ENCODE measurements at places on chromosomes 6 and 20.

DNA sequence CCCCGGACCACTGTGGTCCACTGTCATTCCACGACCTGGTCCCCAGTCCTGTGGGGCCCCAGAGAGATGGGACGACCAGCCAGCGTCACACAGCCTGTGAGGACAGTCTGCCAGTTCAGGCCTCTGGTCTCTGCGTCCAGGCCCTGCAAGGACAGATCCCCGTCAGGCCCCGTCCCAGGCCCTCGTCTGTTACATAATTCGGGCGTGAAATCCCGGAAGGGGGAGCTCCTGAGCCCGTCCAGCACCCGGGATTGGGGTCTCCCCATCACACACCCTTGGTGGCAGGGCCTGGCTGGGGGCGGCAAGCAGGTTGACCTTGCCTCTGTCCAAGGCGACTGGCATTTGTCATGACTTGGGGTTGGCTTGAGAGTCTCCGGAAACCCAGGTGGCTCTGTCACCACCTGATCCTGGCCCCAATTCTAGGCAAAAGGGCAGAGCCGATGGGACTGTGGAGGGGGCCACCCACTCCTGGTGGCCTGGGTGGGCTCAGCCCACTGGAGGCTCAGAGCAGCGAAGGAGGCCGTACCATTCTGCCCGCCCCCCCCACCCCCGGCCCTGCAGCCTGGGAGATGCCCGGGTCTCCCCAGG, 73.8 kb upstream of the GATA5 start:
- no peak for DNase-seq
- no peak overlapping the region for H3K4me3 ChIP-seq
- peaks cover 12% of the 10 kb centered on the region for H3K27me3 ChIP-seq
- H3K27ac ChIP-seq, result no peak overlapping the region

DNA sequence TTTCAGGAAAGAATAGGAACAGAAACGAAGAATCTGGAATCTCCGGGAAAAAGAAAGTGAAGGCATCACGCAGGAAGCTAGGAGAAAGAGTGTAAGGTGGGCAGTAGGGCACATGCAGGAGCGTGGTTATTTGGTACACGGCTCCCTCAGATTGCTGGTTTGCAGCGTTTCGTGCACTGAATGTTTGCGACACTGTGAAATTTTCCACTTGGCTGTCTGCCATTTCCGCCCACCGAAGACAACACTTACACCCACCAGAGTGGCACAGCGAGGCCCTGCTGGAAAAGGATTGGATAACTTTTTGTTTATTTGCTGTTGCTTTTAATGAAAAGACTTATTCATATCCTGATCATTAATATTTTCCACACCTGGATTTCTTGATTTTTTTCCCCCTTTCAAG, 248.3 kb downstream of the GMPR start:
- no peaks in the 10 kb centered on the region for H3K36me3 ChIP-seq
- H3K4me1 ChIP-seq, result no peaks in the 10 kb centered on the region
- no peaks in the 10 kb centered on the region for H3K27me3 ChIP-seq
- H3K27ac ChIP-seq, result no peak overlapping the region

DNA sequence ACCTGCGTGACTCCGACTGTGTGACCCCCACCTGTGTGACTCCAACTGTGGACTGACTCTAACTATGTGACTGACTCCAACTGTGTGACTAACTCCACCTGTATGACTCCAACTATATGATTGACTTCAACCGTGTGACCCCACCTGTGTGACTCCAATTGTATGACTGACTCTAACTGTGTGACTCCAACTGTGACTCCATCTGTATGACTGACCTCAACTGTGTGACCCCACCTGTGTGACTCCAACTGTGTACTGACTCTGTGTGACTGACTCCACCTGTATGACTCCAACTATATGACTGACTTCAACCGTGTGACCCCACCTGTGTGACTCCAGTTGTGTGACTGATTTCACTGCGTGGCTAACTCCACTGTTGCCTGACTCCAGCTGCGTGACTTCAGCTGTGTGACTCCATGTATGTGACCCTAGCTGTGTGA, 38.6 kb downstream of the SYNJ2 start:
- H3K4me1 ChIP-seq, result no peaks in the 10 kb centered on the region
- no peaks in the 10 kb centered on the region for H3K36me3 ChIP-seq
- no peak overlapping the region for H3K27ac ChIP-seq

- H3K36me3 ChIP-seq, result no peaks in the 10 kb centered on the region
- H3K27me3 ChIP-seq, result no peaks in the 10 kb centered on the region
- H3K27ac ChIP-seq, result no peak overlapping the region
- no peak overlapping the region for H3K4me3 ChIP-seq
These were observed 25.3 kb downstream of the MDFI start for GRCh38 chr6:41663568-41663967.

All from breast epithelium (tissue), 4 donors.